ENCODE measurements at places on chromosomes 3 and 15.

DNA sequence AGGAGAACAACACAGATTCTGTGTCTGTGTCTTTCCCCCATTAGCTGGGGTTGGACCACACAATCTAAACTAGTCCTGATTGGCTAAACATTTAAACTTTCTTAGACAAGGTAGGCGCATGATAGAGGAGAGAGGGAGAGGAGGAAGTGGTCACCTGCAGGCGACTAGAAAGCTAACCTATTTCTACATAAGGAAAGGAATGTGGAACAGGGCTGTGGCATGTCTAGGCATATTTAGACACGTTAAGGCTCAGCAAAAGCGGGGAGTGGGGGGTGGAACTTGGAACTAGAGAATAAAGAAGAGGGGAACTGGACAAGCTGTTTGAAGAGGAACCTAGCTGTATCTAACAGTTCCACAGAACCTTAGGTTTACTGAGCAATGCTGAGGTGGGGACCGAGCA, 12.8 kb downstream of the LRRC28 start:
- no peak for DNase-seq

DNA sequence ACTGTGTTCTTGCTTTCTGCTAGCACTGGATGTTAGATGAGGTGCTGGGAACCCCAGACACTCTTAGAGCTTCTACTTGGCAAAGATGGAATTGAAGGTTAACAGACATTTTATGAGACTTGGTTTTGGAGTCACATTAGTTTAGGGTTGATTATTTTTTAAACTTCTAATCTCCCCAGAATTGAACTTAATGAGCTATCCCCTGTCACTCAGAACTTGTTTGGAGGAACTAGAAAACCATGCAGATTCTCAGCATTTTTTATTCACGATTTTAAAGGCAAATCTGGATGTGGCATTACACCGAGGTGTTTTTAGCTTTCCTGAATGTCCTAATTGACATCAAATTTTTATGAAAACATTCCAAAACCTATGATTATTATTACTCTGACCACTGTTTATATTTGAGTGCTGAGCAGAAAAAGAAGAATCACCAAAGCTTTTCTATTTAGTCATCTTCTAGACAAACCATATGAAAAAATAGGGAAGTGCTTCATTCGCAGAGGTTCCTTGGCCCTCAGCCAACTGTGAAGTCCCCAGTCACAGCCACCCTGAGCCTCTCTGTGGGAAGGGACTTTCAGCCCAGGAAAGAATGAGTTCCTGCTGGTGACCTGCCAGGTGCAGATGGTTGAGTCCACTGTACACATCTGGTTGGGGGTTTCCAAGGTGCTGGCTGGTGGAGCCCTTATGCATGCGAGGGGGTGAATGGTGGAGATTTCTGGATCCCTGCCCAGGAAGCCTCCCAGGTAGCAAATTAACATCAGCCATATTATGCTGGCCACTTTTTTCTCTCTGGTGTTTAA, 196.0 kb upstream of the TOPAZ1 start:
- peak; percentile 59 for DNase-seq

DNA sequence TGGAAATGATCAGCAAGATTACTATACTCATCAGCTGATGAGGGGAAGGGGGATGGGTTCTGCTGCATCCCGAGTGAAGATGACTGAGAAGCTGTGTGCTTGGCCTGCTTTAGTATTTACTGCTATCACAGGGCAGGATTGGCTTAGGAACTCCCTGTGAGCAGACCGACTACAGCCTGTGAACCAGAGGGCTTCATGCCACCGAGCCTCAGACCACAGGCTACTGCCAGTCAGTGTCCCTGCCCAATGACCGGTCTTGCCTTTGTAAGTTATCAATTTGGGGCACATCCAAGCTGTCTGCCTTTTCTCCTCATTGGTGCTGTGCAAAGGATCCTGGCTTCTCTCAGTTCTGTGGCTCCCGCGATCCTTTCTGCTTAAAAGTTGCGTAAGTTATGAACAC, 71.5 kb downstream of the PDCD6IP start:
- DNase-seq = no peak

DNA sequence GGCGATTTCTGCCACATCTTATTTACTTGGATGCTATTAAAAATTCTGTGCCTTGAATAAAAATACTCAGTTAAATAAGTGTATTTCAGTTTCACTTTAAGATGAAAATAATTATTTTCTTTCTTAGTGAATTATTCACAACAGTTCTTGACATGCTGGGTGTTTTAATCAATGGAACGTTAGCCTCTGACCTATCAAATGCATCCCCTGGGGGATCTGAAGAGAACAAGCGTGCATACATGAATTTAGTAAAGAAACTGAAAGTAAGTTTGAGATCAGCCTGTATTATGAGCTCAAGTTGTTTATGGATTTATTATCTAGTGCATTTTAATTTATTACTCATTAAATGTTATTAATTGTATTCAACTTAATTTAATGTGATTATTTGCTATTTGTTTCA, 597 bp downstream of the P2RY12 start:
- no peak for DNase-seq

- DNase-seq = no peak
Measured at GRCh38 chr15:73550190-73550589, 83.0 kb downstream of the NPTN start.

GRCh38 chr3:72413228-72413627, 435.0 kb downstream of the SHQ1 start:
- no peak for DNase-seq

GRCh38 chr3:187919544-187919943, 174.3 kb upstream of the BCL6 start:
- DNase-seq = no peak

GRCh38 chr3:120503727-120504616, 53.2 kb upstream of the FSTL1 start:
- DNase-seq = no peak

DNA sequence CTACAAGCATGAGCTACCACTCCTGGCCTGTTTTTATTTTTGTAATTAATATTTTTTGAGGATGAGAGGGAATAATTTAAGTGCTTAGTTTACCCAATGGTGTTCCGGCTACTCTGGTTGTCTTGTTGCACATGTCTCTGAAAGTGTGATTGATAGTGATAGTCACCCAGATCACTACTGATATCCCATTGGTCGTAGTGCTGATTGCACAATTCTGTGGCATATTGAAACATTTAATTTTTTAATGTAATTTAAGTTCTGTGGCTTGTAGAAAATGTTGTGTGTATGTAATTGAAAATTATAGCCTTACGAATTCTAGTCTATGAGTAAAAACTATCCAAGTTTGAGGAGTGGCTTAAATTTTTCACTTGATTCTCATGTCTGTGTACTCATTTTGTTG, 11.9 kb downstream of the ARIH2 start:
- no peak for DNase-seq

DNA sequence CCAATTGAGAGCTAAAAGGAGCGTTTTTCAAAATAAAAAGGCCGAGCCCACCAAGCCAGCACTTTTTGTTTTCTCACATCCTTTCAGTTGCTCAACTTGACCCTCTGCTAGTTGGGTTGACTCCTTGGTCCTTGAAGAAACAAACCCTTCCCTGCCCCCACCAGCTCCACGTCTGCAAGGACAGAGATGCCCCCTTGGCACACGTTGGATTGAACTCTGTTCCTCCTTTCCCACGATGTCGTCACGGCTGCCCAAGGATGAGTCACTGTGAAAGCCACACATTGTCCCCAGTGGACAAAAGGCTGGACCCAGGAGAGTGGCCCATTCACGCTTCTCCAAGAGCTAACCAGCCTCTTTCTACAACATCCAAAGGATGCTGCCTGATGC, 43.0 kb upstream of the SPATA12 start:
- DNase-seq = no peak

- no peak for DNase-seq
Measured at GRCh38 chr3:22475665-22476240, 724.7 kb upstream of the ZNF385D start.

DNA sequence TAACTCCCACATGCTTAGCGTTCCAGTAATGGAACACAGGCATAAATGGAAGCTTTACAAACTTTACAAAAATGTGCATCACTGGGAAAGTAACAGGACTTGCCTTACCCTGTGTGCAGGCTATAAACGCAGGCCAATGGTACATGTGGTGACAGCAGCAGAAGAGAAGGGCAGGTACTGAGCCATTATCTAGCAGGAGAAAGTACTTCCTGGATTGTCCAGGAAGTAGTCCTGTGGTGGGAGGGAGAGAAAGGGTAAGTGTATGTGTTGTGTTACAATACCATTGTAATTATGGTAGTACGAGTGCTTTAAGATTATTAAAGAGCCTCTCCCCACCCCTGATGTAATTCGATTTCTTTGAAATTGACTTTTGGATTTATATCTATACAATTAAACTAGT, 5.3 kb downstream of the ATP1B3 start:
- no peak for DNase-seq

DNA sequence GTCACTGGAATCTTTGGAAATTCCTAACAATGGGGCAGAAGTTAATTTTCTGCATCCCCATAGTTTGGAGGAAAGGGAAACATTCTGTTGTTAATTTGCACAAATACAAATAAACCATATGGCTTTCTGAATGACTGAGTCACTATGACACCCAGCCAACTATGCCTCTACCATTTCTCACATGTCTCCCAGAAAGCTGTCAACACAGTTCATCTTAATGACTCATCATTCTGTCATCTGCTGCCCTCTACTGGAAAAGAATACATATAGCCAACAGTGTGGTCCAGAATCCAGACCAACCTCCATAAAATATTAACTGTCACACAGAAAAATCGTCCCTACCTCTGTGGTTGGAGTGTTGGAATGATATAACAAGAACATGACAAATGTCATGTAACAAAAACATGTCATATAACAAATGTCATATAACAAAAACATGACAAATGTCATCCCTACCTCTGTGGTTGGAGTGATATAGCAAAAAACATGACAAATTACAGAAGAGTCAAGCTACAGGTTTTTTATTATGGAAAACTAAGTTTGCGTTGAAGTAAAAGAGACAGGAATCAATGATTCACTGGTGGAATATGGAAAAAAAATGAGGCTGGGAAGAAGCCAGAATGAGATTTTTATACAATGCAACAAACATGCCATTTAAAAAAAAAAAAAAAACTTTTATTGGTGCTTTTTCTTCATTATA, 47.7 kb upstream of the GYG1 start:
- DNase-seq = peak; percentile 36

GRCh38 chr3:7843441-7843840, 658.2 kb upstream of the LMCD1 start:
- no peak for DNase-seq

DNA sequence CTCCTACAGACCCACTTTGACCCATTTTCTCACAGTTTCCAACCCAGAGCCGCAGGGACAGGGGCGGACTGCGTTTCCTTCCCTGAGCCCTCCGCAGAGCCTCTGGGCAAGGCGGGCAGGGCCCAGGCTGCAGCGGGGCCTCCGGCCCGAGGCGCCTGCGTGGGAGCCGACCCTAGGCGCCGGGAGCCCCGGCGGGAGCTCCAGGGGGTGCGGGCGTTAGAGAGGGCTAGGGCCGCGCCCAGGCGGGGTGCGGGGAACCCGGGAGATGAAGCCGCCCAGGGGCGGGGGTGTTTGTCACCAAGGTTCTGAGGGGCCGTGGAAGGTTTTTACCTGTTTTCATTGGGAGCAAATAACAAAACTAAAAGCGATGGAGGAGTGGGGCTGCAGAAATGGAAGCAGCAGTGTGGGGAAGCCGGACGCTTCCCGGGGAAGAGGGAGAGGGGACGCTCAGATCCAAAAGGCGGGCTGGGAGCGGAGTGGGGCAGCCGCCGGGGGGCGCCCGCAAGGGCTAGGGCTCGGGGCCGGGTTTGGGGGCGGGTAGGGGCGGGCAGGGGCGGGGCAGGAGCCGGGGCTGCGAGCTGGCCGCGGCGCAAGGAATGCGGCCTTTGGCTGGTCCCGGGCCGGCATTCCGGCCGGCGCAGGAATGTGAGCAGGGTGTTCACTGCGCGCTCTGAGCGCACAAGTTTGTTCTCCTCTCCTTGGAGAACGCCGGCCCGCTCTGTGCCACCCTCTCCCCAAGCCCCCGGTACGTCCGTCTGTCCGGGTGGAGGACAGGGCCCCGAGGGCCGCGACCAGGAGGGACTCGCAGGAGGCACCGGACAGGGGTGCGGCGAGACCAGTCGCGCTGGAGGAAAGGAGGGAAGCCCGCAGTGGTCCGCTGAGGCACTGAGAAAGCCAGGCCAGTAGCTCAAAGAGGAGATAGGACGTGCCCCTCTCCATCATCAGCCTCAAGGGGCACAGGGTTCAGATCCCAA, 61.1 kb downstream of the AMOTL2 start:
- no peak for DNase-seq

GRCh38 chr15:74783808-74784175, 1.9 kb downstream of the CSK start:
- no peak for DNase-seq

DNA sequence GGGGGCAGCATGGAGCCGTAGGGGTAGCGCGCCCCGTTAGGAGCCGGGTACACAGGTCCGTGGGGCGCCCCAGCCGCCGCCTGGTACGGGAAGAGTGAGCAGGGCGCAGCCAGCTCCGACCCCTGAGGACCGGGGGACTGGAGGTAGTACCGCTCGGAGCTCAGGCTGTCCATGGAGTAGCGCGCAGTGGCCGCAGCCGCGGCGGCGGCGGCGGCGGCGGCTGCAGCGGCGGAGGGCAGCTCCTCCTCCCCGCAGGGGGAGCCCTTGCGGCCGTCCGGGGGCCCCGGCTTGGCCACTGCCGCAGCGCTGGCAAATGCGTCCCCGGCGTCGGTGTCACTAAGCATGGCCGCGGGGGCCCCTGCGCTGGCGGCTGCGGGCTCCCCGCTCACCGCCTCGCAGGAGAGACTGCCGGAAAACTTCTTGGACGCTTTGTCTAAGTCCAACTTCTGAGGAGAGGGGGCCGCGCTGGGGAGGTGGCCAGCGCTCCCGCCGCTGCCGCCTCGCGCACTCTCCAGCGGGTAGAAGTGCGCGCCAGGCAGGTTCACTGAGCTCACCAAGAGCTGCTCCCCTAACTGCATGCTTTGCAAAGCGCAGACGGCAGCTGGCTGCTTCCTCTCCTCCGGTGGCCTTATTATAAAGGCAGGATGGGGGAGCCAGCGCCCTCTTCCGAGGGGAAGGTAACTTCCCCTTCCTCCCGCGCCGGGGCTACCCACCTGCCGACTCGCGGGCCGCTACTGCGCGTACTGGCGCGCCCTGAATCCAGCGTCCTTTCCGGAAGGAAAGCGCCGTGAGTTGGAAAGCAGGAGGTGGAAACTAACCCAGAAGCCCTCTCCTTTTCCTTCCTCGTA, at the start of gene EOMES:
EOMES (minus strand) TSS at position 607 of the 848 bp plus-strand sequence; CDS start at position 578, 29 bp downstream.
- DNase-seq = no peak

DNA sequence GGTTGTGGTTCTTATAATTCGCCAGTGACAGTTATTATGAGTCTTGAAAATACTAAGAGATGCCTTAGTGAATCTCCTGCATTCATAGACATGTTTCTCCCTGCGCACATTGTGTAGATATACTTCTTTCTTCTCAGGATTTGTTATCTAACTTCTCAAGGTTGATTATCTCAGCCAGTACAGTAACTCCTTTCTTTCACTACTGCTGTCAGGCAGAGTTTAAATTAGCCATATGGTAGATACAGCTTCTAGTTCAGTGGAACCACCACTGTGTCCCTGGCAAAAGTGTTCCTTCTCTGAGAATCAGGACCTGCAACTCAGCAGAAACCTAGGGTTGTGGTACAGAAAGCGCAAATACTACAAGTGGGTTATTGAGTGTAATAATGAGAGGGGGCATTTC, 175.0 kb upstream of the SGO1 start:
- DNase-seq = no peak

All from smooth muscle cell of the brain vasculature (primary cell).